ENCODE measurements at places on chromosomes 13 and 19. TPM values are rescaled to one million over a fixed set of nuclear protein-coding genes. Genes with fewer than 3 reads are reported as not detected.

The KASH5 gene
- total RNA-seq = 2.3 TPM

The FUT6 gene
- total RNA-seq = not detected

The ZNF14 gene
- 6.8 TPM for total RNA-seq

The CGB1 gene
- total RNA-seq = not detected

The ELSPBP1 gene
- total RNA-seq = not detected

The DLL3 gene
- 0.80 TPM for total RNA-seq

The PNMA8B gene
- total RNA-seq = 0.07 TPM

The POU2F2 gene
- 57.3 TPM for total RNA-seq

The SOX1 gene
- total RNA-seq = not detected

The LHB gene
- 0.48 TPM for total RNA-seq

The PPM1N gene
- 3.5 TPM for total RNA-seq

The DIAPH3 gene
- 31.9 TPM for total RNA-seq

The DKKL1 gene
- total RNA-seq = not detected

The AKAP11 gene
- 37.8 TPM for total RNA-seq

The FCHO1 gene
- 54.3 TPM for total RNA-seq

The CYP4F11 gene
- total RNA-seq = not detected

The LIM2 gene
- total RNA-seq = 0.36 TPM

The LYPD3 gene
- total RNA-seq = 2.3 TPM

The MAST1 gene
- total RNA-seq = 2.3 TPM

The RYR1 gene
- total RNA-seq = 2.5 TPM

The SHD gene
- not detected for total RNA-seq

The RNF113B gene
- not detected for total RNA-seq

The ONECUT3 gene
- not detected for total RNA-seq

The POU4F1 gene
- 0.07 TPM for total RNA-seq

The MATK gene
- 24.4 TPM for total RNA-seq

The GJB2 gene
- 5.0 TPM for total RNA-seq

The RASGRP4 gene
- 7.4 TPM for total RNA-seq

The CPAMD8 gene
- 0.31 TPM for total RNA-seq

The BRSK1 gene
- total RNA-seq = 5.6 TPM

The ZNF177 gene
- total RNA-seq = 0.46 TPM

The SPC24 gene
- 64.1 TPM for total RNA-seq

The GPR12 gene
- total RNA-seq = not detected

The ZNF681 gene
- total RNA-seq = 3.9 TPM

The NLRP11 gene
- total RNA-seq = not detected

The OCEL1 gene
- total RNA-seq = 17.6 TPM

The SELENOV gene
- total RNA-seq = not detected
